Omental fat pad (tissue), 4 donors: ENCODE measurements at places on chromosomes 1 and 21.

- no peak for DNase-seq
These were observed 4.1 kb downstream of the PYCR2 start for GRCh38 chr1:225919906-225920305.

- no peak for DNase-seq
These were observed at the start of gene TMEM52 for GRCh38 chr1:1918901-1919303. TSS of gene TMEM52 (minus strand) at chr1:1919279. CDS start at chr1:1919265, 14 bp downstream.

DNA sequence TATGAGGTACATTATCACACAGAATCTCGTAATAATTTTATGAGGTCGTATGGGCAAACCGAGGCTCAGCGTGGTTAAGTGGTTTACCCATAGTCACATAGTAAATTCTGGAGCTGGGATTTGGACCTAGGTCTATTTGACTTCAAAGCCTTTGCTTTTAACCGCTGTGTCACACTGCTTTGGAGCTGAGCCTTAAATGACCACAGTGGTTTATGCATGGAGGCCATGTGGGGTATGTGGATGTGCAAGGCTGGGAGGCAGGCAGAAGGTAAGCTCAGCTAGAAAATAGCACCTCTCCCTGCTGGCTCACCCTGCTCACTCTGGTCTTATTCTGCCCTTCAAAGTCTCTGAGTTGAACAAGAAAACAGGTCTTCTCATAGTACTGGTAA lies 269.5 kb downstream of the TRABD2B start:
- no peak for DNase-seq

GRCh38 chr1:226371866-226372490 lies 35.9 kb downstream of the PARP1 start:
- DNase-seq = no peak

DNA sequence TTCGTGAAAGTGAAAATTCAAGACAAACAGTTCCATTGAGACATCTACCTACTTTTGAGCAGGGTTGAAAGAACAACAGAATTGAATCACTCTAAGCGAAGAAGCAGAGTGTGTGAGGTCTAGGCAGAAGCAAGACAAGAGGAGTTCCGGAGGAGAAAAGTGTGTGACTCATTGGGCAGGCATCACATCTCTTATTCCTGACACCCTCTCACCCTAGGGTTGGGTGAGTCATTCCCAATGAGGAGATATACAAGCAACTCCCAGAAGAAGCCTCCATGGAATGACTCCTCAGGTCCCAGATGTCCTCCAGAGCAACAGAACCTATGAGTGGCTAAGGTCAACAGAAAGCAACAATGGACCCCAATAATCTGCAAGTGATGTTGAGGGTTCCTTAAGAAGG lies 138.1 kb downstream of the TPR start:
- no peak for DNase-seq

GRCh38 chr1:92585831-92586230 lies 99.1 kb upstream of the GFI1 start:
- DNase-seq = no peak

- no peak for DNase-seq
These were observed 25.2 kb downstream of the CNST start for GRCh38 chr1:246591504-246591903.

DNA sequence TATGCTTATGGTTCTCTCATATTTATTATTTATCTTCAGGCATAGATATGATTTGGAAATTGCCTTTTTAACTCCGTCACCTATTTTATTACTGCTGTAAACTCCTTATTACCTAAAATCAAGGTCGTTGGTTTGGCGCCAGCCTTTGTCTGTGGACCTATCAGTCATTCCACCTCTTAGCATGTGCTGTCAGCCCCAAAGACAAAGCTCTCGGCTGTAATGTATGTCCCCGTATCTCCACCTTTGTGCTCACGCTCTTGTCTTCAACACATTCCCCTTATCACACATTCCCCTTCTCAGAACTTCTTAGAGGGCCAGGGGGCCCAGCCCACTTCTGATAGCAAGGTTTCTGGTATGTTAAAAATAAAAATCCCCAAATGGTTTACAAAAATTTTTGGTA lies 342.2 kb downstream of the RYR2 start:
- DNase-seq = no peak

- DNase-seq = no peak
These were observed 57.8 kb upstream of the CD1D start for GRCh38 chr1:158122833-158123388.

DNA sequence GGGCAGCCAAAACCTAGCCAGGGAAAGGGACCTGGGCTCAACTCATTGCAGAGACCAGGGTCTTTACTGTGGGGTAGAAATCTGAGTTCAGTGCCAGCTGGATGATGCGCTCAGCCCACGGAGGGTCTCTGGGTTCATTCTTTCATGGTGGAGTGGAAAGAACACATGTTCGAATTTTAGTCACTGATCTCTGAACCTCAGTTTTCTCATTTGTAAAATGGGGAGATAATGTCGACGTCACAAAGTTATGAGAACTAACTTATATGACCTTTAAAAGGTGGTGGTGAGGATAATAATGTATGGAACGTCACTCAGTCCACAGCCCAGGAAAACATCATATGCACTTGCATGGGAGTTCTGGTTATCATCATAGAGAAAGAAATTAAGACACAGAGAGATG lies 1.2 kb upstream of the TAL1 start:
- no peak for DNase-seq

GRCh38 chr1:187491082-187491720 lies 662.5 kb downstream of the PLA2G4A start:
- no peak for DNase-seq

DNA sequence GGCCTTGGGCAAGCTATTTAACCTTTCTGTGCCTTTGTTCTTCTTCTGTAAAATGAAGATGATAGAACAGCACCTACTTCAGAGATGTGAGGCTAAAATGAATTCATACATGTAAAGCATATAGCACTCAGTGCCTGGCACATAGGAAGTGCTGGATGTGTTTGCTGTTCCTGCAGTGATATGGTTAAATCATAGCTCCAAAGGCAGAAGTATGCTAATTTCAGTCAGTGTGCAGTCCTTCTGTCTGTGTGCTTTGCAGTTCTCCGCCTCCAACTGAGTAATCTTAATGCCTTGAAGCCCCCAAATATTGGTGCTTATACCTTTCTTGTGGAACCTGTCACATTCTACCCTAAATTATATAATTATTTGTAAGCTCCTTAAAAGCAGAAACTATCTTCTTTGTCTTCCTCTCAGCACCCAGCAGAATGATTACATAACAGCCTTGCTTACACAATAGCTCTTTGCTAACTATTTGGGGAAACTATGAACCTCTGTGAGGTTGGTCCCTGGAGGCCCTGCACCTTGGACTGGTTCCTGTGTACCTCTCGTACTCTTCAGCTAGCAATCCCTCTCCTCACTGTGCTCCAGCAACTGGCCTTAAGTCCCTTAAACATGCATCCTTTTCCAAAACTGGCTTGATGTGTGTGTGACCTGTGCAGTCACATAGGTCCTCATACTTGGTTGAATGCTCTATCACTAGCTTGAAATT lies 57.0 kb upstream of the CACYBP start:
- DNase-seq = no peak

DNA sequence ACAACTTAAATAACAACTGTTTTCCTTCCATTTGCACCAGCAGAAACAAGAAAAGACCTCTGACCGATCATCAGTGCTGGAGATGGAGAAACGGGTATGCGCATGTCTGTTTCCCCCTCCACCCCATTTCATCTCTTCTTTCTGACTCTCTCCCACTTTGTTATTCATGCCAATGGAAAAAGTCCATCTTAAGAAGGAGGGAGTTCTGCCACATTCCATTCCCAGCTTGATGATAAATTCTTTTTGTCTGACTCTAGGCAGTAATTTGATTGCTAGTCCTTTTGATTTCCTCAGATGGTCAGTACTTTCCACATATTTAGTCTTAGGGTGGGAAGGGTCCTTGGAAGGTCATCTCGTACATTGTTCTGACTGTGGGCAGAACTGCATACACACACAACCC lies 142.5 kb downstream of the SYT2 start:
- DNase-seq = no peak

DNA sequence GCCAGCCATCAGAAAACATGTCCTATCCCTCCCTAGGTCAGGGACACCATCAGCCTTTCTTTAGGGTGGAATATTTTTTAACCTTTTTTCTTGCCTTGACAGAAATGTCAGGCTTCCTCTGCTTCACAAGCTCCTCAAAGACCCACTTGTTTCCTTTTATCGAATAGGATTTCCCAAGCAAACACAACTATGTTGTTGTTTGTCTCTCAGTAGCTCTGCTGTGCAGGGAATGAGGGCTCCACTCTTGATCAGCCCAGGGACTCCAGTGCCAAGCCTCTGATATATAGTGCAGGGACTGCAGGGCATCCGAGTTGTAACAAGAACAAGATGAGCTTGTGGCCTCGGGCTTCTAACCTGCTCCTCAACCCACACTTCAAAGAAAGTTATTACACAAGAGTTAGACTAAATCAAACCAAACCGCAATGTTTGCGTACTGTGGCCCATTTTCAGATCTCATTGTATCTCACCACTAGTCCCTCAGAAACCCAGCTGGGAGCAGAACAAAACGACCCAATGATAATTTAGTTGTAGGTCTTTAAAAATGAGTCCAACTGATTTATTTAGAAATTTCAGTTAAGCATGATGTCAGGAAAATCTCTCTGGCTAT lies 108.1 kb downstream of the ATG4C start:
- no peak for DNase-seq

DNA sequence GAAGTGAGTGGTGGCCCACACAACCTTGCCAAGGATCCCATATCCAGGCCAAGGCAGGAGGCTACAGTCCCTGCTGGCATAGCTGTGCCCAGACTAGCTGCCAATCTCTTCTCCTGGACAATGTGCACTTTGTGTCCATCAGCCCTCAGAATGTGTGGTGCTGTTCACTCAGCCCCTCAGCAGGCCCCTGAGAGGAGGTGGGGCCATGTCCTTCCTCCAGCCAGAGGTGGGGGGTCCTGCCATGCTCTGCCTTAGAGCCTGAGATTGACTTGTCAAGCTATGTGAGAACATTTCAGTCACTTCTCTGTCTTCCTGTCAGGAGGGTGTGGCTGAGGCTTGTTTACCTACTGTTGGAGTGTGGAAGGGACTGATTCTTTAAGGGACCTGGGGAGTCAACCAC lies 1.4 kb downstream of the NCF2 start:
- DNase-seq = no peak

DNA sequence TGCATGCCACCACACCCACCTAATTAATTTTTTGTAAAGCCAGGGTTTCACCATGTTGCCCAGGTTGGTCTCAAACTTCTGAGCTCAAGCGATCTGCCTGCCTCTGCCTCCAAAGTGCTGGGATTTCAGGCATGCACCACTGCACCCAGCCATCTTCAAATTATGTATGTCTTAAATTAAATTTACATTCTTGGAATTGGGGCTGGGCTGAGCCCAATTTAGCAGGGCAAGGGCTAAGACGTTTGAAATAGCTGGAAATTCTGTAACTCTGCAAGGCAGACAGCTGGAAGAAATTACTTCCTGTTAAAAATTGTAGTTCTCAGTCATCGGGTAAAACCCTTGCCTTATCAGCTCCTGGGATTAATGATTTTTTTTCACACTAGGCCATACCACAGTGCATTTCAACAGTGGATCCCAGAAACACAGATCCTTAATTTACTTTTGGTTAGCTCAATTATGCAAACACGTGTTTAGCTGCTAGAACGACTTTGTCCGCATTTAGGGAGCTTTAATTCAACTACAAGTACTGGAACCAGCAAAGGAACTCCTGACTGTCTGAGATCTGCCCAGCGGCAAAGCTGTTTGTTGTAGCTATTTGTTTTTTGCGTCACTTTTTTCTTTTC lies 83.3 kb downstream of the OLFML3 start:
- no peak for DNase-seq

DNA sequence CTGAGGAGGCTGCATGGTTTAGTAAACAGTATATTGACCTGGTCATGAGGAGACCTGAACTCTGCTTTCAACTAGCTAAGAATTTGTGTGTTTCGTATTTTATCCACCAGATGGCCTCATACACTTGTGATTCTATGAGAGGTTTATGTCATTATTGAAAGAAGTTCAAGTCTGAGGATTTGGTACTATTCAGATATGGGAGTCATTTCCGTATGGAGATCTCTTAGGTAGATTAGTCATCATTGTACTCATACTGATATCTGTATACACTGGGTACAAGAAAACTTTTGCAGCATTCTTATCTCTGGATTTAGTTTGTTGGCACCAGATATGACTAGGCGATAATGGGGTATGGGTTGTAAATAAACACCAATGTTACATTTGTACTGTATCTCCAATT lies 26.6 kb downstream of the ATF6 start:
- no peak for DNase-seq

- no peak for DNase-seq
These were observed 135.0 kb downstream of the PTPN14 start for GRCh38 chr1:214416417-214416816.

DNA sequence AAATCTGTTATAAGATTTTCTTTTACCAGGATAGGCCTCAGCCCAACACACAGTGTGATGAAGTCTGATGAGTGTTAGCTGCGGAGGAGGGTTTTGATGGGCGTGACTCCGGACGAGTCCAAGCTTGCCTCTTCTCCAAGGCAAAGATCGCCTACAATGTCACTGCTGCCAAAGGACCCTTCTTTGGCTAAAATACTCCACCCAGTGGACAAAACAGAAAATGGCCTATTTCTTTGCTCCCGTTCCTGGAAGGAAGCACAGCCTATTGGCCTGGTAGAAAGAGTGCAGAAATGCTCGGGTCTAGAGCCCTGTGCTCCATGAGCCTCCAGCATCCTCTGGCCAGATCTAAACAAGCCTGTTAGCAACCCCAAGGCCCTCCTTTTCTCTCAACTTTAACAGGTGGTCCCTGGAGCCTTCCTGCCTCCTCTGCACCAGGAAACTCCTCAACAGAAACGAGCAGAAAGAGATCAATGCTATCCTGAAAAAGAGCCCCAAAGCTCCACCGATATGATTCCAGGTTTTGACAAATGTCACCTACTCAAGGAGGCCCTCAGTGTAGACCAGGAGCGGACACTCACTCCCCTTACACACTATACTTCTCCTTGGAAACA lies 3.4 kb upstream of the CASQ2 start:
- DNase-seq = no peak

DNA sequence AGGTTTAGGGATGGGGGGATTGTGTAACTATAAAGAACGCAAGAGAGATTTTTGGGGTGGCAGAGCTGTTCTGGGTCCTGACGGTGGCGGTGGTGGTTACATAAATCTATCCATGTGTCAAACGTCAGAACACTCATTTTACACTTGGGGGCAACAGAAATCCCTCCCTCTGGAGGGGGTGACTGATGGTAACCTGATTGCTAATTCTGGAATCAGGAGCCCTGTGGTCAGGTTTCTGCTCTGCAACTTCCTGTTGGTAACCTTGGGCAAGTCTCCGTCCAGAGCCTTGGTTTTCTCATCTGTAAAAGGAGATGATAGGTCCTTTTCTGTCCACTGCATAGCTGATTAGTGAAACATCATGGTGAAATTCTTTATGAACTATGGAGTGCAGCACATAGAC lies 40.9 kb downstream of the ALPL start:
- no peak for DNase-seq
